ENCODE measurements at places on chromosomes 11 and 22.

GRCh38 chr11:75577207-75577606 lies 15.2 kb downstream of the SERPINH1 start:
- DNase-seq: peak; percentile 31

DNA sequence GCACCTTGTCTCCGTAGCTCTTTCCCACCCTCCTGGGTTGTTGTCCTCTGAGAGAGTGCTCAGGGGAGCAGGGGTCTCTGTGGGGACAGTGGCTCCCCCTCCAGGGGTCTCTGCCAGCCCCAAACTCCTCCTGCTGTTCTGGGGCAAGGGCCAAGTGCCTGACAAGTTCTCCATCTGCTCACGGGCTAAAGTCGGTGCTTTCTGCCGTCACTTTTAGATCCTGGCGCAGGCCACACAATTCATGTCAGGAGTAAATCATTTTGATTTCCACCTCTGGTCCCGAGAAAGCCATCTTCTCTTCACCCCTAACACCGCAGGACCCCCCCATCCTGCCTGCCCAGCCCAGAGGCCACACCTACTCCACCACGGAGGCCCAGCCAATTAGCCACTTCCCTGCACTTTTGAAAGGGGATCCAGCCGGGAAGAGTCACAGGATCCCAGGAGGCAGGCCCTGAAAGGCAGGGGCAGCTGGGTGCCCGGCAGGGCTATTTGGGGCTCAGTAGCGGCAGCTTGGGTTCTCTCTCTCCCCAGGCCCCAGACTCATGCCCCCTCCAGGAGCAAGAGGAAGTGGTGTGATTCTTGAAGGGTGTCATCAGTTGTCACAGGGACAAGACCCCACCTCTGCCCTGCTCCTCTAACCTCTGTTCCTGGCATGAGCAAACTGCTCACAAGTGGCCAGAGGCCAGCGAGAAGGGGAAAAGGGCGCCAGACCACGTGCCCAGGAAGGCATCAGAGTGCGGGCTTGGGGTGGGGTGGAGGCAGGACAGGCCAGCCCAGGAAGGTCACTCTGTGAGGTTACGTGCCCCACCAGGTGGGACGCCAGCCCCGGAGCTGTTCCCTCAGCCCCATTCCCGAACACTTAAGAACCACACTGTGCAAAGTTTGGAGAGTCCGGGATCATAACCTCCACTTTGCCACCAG lies 1.3 kb downstream of the MACROD1 start:
- DNase-seq: no peak

GRCh38 chr11:32184723-32185376 lies 94.0 kb downstream of the RCN1 start:
- DNase-seq: no peak

DNA sequence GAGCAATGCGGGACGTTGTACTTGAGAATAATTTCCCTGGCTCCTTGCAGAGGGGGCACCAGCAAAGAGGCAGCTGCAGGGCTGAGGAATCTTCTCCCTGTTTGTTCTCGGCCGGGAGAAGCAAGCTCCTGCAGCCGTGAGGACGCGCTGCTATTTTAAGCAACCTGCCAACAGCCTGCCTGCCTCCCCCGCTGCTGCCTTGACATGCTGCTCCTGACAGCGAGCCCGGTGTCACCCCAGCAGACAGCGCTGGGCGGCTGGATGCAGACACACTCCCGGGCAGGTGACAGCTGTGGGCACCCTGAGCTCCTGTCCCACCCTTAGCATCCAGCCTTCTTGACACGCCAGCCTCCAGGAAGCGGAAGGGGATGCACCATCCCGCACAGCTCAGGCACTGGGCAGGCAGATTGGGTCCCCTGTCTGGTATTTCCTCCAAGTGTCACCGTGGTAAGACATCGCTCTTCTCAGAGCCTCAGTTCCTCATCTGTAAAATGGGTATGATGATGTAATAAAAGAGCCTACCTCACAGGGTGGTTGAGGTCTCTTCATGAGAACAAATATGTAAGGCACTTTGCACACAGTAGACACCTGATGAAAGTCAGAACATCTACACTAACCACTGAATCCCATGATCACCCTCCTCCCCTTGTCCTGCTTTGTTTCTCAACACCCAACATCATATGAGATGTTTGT lies 530.6 kb downstream of the MN1 start:
- DNase-seq: no peak

DNA sequence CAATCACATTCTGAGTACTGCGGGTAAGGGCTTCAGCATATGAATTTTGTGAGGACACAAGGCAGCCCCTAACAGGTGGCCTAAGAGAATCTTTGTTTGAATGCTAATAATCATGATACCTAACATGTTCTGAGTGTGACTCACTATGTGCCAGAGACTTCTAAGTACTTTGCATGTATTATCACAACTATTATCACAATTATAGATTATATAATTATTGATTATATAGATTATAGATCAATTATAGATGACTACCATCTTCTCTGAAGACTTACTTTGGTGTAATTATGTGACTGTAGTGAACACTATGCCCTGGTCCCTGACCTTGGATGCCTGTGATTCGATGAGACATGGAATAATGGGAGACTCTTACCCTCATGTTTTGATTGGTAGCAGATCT lies 62.6 kb downstream of the FLI1 start:
- DNase-seq: no peak

GRCh38 chr11:125494974-125495725 lies 915 bp downstream of the FEZ1 start:
- no peak for DNase-seq

DNA sequence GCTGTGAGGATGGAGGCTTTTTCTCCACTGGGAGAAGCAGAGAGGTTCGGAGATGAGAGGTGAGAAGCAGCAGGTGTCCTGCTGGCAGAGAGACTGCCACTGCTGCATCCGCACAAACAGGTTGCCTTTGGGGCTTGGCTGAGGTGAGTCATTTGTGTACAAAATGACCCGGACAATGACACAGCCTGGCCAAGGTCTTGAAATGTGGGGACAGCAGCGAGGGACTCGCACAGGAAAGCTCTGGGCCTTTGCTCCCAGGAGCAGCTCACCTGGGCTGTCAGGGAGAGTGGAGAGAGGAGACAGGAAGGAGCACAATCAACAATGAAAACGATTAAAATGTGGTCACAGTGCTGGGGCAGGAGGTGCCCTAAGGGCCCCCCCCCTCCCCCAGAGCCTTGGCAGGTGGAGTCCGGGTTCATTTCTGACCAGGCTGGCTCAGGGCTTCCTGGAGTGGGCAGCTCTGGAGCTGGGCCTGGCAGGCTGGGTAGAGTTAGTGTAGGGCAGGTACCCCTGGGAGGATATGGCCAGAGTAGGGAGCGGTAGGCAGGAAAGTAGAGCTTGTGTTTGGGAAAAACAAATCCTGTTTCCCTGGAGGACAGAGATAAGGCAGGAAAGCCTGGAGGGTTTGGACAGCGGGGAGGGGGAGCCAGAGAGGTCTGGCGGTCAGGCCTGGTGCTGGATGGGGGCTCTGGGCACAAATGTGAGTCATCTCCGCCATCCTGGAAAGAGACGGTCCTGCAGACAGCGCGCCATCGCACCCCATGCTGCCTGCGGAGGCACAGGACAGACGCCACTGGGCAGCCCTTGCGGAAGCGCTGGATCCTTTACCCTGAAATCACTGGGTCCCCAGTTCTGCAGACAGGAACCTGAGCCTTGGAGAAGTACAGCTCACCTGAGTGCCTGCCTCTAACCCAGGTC lies 37.8 kb upstream of the CELSR1 start:
- DNase-seq: no peak

DNA sequence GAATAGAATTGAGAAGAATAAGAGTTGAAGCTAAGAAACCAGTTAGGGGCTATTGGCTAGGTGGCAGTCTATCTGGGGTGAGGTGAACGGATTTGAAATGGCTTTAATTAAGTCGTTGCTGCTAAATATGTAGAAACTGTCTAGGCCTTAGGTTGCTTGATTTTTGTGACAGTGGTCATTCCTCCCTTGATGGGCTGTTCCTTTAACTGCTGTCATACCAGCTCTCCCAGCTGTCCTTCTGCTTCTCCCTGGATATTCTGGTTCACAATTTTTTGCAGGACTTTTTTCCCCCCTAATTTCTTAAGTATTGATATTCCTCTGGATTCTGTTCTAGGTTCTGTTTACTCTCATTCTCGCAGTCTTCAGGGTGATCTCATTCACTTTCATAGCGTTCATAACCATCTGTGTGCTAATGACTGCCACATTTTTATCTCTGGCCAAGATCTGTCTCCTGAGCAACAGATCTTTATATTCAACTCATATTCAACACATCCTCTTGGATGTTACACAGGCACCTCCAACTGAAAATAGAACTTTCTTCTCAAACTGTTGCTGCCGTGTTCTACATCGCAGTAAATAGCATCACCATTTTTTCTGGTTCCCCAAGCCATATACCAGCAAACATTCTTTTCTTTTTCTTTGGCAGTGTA lies 134.1 kb downstream of the UVRAG start:
- DNase-seq: no peak

DNA sequence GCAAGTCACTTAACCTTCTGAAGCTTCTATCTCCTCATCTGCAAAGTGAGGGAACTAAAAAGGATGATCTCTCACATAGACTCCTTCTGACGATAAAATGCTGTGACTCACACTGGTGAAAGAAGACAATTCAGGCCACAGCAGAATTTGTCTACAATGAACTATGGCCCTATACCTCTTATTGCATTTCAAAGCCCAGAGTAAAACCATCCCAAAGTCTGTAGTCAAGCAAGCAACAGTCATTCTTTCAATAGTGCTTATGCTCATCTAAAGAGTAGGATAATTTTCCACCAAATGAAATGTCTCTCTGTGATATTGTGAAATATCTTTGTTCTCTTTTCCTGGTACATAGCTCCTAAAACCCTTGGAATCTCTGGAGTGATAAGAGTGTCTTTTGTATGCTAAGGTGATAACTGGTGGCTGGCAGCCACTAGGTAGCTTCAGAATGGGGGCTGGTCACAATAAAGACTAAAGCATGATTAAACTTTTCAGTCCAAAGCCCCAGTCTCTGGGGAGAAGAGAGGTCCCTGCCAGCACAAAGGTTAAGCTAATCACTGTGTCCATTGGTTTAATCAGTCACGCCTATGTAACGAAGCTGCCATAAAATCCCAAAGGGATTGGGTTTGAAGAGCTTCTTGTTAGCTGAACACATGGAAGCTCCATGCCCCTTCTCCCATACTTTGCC lies 30.8 kb downstream of the SYTL2 start:
- DNase-seq: no peak

DNA sequence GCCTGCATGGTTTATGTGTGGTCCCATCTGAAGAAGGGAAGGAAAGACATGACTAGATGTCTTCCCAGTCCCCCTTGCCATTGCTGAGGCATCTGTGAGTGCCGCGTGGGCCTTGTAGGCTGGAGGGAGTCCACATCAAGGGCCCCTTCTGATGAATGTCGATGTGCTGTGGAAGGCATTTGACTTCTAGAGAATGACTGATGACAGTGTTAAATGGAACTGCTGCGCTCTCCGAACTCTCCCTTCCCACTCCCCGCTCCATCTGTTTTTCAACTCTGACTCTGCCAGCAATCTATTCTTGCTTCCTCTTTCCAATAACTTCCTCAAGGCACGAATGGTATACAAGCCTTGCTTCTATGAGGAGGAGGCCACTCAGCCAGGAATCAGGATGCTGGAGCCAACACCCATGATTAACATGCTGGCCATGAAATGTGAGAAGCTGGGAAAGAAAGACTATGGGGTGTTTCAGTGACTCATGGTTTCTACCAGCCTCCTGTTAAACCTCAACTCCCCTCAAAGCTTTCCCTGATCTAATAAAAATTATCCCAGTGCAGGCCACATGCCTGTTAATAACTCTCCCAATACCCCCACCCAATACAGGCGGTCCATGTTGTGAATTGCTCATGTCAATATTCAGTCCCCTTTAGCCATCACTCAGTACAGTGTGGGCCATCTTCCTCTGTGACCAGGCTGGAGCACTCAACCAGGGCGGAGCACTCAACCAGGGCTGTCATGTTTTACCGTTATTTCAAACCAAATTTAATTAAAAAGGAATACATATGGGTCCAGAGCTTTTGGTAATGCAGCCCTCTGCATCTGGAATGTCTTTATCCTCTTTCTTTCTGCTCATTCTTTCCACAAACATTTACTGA lies 46.4 kb upstream of the TBCEL start:
- DNase-seq: no peak

Data from stimulated activated CD4-positive, alpha-beta T cell treated with anti-CD3 and anti-CD28 coated beads, TNF-alpha, amount 100 ng/mL, for 48 hours (primary cell).